HCT116 (cell line): ENCODE measurements at places on chromosomes 5 and 9.
A peak's percentile ranks its signal among the peaks of the same experiment; 100 is the strongest.

DNA sequence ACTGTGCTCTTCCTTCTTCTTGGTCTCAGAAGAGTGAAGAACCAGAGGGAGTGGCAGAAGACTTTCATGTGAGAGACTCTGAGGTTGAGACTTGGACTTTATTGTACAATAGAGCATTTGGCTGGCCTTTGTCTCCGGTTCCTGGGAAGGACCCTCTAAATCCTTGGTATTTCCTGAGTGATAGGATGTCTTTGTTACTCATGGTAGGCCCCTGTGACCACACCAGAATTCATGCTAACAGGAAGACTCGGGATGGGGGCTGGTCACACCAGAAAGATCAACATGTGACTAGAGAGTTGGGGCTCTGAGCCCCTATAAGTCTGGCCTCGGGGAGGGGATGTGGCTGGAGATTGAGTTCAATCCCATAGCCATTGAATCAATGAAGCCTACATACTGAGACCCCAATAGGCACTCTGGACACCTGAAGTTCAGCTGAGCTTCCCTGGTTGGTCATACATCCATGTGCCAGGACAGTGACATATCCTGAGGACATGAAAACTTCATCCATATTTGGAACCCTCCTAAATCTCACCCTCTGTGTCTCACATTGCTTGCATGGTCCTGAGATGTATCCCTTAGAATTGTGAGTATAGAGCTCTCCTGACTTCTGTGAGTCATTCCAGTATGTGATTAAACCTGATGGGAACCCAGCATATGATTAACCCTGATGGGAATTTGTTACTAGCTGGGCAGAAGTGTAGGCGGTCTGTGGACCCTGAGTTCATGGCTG is 201.7 kb downstream of the GADD45G start:
- no peak for DNase-seq

GRCh38 chr5:154713615-154714125 is 41.5 kb upstream of the LARP1 start:
- no peak for DNase-seq

- no peak for DNase-seq
Observed at GRCh38 chr5:40578501-40579451, 100.9 kb upstream of the PTGER4 start.

GRCh38 chr9:128920381-128921058 is at the start of gene PHYHD1:
Gene PHYHD1 (plus strand): TSS chr9:128920982. CDS start chr9:128922324, 1,342 bp downstream.
- DNase-seq = no peak

- DNase-seq = no peak
Observed at GRCh38 chr5:3428334-3428733, 167.3 kb upstream of the IRX1 start.

DNA sequence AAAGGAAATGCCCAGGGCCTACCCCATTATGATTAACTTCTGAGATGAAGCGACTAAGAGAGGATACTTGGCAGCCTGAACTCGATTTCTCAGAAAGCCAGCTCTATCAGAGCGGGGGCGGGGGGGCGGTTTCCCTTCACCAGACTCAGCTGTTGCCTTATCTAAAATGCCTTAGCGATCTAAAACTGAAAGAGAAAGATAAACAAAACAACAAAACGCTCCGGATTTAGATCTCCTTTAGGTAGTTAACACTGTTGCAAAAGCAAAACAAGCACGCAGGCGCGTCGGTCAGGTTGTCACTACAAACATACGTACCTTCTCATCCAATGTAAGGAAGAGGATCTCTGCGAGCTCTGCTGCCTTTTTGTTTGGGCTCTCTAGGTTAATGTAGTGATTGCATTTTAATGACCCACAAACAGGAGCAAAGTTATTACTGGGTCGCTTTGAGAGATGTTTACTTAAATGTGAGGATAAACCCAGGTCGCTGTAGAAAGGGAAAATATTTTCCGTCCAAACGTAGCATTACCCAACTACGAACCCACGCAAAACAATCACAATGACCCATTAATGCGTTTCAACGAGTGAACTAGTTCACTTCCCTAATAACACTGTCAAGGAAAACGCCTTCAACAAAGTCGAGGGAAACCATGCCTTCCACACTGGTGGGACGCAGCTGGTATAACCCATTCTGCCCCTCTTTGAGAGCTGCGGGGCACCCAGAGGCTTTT is 982 bp downstream of the EPB41L4A start:
- DNase-seq = no peak

DNA sequence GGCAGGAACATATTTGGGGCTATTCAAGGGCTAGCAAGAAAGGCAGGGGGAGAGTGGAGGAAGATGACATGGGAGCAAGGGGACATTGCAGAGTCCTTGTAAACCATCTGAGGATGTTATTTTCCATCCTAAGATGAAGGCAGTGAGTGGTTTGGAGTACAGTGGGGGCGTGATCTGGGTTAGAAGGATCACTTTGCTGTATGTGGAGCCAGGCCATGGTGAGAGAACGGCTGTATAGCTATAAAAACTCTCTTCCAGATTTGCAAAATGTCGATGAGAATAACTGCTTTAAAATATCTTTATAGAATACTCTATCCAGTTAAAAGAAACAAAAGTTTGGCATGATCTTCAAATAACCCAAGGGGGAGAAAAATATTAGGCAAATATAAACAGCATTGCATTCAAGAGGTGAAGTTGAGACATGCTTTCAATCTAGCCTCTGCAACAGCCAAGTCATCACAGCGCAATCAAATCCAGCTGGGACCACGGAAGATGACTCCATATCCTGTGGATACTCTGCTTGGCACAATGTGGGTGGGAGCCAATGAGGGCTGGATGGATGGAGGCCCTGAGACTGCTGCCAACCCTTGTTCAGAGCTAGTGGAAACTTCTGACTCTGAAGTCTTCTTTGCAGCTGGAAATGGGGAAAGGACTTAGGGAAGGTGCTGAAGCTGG is 111.5 kb upstream of the BASP1 start:
- no peak for DNase-seq

GRCh38 chr9:134066913-134067851 is 644 bp downstream of the BRD3 start:
- DNase-seq = no peak

GRCh38 chr9:3475300-3476020 is 50.3 kb downstream of the RFX3 start:
- no peak for DNase-seq

- DNase-seq = no peak
Observed at GRCh38 chr5:14665949-14666348, 1.4 kb downstream of the OTULIN start.

GRCh38 chr9:102507044-102507687 is 488.0 kb upstream of the CYLC2 start:
- no peak for DNase-seq

DNA sequence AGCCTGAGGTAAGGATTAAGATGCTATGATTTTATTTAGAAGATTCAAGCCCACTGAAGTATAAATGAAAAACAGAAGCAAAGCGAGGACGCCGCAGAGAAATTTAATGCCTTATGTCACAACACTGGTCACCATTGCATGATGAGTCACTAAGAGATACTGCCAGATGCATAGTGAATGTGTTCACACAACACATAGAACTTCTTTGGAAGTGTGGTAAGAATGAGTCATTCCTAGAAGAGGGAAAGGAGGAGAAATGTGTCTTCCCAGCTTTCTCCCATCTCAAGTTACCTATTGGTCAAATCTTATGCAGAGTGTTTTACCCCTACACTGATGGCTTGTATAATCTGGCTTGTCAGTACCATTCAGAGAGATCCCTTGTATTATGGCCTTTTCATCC is 465.3 kb upstream of the ARRDC3 start:
- DNase-seq = peak; percentile 81

DNA sequence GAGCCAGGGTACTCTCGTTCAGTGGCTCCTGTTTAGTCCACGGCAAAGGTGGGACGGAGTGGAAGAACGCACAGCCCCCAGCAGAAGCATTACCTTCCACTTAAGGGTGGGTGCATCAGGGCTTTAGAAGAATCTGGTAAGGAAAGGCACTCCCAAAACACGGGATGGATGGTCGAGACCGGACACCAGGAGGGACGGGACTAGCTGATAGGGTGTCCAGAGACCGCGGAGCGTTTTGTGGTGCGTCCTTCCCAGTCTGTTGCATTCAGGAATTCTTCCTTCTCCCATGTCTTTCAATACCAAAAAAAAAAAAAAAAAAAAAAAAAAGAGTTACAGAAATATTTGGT is 545 bp upstream of the CTSV start:
- peak; percentile 58 for DNase-seq

DNA sequence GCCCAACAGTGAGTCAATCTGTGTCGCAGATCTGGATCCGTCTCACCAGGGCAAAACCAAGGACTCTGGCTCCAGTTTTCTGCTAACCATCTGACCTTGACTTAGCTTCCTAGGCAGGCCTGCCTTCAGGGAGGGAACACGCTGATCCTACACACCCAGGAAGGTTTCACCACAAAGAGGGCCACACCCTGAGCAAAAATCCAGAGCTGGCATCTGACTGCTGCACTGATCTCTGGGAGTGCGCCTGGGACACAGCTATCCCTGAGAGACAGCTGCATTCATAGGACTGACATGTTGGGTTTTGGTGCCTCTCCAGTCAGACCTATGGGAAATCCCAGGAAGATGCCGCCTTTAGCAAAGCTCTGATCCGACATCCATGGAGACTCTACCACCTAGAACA is 47.5 kb downstream of the CDK5RAP2 start:
- peak; percentile 45 for DNase-seq

DNA sequence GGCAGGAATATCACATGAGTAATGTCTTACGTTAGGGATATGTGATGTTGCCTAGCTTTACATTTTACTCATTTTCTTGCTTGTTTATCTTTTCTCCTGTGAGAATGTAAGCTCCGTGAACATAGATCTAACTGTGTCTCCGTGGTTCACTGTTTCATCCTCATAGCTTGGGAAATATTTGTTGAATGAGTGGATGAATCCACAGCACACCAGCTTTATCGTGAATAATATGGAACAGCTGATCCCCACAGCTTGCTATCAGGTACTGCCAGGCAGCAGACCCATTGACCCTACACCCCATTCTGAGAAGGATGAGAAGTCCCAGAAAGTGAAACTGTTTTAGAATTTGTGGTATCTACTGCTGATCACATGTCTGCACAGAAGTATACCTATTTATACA is 106.8 kb upstream of the FBN2 start:
- DNase-seq = no peak

DNA sequence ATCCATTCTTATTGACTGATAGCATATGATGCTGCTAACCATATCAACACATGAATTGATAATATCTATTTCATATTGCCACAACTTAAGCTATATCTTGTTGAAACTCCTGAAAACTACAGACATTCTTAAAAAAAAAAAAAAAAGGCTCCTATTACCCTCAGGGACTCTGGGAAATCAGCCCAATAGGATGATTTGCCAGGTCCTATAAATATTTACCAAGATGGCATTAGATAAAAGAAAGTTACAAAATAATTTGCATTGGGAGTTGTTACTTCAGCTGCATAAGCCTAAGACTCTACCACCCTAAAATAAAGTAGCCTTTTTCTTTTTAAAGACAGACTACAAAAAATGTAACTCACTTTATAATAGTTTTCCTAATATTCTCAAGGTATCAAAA is 84.4 kb downstream of the CDO1 start:
- no peak for DNase-seq
